ENCODE measurements at places on chromosomes 12 and 14. TPM values are rescaled to one million over a fixed set of nuclear protein-coding genes. Genes with fewer than 3 reads are reported as not detected.

- no peak for DNase-seq
Observed at GRCh38 chr12:62543324-62543723, 76.7 kb downstream of the MON2 start.

- DNase-seq = peak; percentile 43
Observed at GRCh38 chr14:71478542-71478941, 453.7 kb upstream of the RGS6 start.

GRCh38 chr12:47758834-47759690, at the start of gene RAPGEF3:
Gene RAPGEF3, minus strand, starts transcription at chr12:47758880. Its CDS starts 324 bp downstream, at chr12:47758556.
- peak; percentile 86 for DNase-seq

DNA sequence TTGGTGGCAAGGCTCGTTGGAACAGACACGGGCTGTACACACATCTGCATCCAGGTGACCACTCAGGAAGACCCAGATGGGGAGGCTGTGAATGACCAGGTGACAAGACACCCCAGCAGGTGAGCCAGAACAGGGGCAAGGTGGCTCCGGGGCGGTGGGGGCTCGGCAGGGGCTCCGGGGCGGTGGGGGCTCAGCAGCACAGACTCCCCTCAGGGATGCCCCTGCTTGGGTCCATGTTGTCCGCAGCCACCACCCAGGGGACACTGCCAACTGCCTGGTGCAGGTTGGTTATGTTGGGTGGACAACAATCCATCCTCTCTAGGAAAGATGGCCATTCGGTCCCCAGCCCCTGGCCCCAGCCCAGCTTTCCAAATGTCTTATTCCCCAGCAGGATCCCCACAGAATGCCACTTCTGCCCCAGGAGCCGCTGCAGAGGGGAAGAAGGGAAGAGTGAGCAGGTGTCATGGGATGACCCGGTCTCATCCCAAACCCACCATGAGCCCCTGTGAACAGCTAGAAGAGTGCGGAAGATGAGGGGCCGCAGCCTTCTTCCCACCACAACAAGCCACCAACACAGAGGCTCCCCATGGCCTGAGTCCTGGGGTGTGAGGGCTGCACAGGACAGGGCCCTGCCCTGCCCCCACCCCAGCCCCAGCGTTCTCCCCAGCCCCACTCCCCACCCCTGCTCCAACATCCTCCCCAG, 31.4 kb upstream of the C14orf180 start:
- DNase-seq = no peak

- no peak for DNase-seq
Observed at GRCh38 chr12:105018776-105019175, 32.7 kb downstream of the NOPCHAP1 start.

GRCh38 chr12:48927261-48927660, 2.0 kb upstream of the FKBP11 start:
- DNase-seq = no peak

The EPYC gene
- not detected for total RNA-seq

All from HT1080 (cell line).